ENCODE measurements at places on chromosomes 12 and 14.

DNA sequence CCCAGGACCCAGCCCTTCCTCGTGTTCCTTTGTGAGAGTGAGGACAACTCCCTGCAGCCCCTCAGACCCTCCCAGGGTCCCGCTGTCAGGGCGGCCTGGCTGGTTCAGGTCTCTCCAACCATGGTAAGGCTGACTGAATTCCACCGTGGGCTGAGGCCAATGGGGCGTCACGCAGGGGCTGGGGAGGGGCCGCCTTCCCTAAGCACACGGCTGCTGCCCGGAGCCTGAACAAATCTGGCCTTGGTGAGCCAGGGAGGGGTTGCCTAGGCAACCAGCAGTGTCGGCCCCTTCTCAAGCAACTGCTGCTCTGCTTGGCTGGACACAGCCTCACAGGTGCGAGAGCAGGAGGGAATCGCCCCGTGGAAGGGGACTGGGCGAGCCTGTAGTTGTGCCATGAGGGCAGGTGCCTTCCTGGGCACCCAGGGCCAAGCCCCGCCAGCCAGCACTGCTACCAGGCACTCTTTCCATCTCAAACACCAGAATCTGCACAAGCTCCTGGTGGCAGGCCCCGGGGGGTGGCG is 37.0 kb upstream of the GALNT9 start:
- DNase-seq: no peak

- peak; percentile 61 for DNase-seq
Observed at GRCh38 chr12:46556105-46556559, 183.6 kb upstream of the SLC38A2 start.

- no peak for DNase-seq
Observed at GRCh38 chr12:81354327-81354932, 276.6 kb downstream of the ACSS3 start.

DNA sequence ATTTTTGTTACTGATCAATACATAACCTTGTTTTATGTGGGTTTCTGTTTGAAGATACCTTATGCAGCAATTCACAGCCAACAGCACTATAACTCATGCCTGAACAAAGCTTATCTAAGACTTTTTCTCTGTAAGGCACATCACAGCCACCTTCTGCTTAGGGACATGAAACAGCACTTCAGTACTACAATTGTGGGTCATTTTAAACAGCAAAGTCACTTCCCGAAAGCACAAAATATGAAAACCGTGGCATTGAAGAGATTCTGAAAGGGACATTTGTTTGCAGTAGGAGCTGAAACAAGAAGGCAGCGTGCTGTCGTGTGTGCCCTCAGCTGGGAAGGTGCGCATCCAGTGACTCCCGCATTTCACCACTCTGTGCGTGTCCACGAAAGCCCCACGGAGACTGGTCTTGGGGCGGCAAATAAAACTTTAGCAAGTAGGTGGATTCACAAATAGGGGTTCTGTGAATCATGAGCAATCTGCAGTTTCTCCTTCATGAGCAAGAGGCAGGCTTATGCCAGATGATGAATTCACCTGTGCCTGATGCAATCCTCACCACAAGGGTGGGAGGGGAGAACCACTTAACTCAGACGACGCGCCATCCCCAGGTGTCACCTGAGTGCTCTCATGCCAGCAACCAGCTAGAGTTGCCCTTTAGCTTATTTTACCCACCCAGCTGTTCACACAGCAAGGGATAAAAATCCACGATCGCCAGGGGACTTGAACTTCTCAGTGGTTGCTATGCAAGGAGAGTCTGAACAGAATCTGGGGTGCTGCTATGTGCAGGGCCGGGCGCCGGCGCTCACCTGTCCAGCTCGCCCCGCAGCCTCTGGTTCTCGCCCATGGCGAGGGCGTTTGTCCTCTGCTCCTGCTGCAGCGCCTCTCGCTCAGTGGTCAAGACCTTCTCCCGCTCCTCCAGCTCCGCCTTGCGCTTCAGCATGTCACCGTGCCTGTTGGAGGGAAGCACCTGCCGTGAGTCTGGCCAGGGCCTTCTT is 54.9 kb upstream of the GPR68 start:
- DNase-seq: peak; percentile 66

- DNase-seq: no peak
Observed at GRCh38 chr14:105394714-105395537, 3.4 kb upstream of the TEX22 start.

GRCh38 chr12:51399891-51400290 is 8.7 kb upstream of the GALNT6 start:
- peak; percentile 58 for DNase-seq

DNA sequence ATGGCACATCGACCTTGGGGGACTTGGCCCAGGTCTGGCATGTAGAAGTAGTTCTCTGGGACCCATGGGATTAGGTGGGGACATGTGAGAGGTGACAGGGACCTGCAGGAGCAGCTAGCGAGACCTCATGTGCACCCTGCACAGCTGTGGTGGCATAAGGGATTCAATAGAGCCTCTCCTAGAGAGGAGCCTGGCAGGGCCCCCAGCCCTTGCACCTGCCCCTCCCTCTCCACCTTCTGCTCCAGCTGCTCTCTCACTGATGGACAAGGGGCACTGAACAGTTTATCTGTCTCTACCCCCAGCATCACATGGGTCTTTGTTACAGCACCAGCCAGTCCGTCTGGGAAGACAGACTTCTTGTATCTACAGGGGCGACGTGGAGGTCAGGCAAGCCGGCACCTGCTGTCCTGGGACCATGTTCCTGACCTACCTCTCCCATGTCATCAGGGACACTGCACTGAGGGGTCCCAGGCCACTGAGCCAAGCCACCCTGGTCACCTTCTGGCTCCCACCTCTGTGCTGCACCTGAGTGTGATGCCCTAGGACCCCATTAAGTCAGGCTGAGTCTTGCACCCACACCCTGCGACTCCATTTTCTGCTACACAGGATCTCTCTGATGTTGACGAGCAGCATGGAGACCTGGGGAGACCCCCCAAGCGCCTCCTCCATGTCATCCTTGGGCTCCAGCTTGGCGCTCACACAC is 32.6 kb downstream of the DDX11 start:
- DNase-seq: no peak

GRCh38 chr14:23441076-23441475 is 5.6 kb upstream of the MYH7 start:
- no peak for DNase-seq

DNA sequence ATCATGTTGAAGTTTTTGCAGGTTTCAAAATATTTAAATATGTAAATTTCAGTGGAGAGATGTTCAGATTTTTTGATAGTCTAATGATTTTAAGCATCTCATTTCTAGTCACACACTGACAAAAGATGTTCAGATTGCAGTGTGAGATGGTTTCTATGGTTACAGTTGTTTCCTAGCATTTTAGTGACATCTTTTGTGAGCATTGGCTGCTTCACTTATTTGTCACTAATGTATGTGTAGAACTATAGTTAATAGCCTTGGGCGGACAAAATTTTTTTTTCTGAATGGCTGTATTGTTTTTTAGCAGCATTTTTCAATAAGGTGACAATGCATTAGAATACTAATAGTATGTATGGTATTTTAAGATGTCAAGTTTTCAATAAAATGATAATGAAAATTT is 315.6 kb upstream of the PRKD1 start:
- DNase-seq: no peak

DNA sequence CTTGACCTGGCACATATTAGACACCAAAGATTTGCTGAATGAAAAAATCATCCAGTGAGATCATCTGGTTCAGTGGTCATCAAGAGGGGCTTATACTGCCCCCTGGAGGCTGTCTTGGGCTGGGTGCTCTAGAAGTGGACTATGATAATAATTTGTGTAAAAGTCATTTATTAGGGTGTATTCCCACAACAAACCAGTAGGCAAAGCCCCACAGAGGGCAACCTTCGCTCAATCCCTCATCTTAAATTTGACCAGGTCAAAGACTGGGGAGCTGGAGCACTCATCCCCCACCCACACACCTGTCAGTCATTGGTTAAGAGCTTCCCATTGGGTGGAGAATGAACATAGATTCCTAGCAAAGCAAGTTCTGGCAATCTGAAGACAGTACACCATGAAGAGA is 20.0 kb upstream of the FICD start:
- DNase-seq: peak; percentile 30

- DNase-seq: no peak
Observed at GRCh38 chr12:110816248-110816647, 30.5 kb upstream of the CCDC63 start.

DNA sequence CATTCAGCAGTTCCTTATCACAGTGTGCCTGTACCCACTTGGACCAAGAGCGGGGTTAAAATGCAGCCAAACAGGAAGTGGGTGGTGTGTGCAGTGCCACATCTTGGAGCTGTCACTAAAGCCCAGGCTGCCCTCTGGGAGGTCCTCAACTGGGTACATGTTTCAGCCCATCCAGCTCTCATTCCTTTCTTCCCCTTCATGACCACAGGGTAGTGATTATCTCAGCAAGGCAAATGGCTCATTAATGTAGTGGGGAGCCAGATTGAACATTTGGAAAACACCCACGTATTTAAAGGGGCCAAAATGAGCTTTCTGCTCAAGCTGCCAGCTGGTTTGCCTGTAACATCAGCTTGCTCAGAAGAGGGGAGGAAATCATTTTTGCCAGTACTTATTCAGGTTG is 210.8 kb upstream of the BTG1 start:
- no peak for DNase-seq

GRCh38 chr12:49415521-49415970 is 48.3 kb downstream of the SPATS2 start:
- DNase-seq: no peak

DNA sequence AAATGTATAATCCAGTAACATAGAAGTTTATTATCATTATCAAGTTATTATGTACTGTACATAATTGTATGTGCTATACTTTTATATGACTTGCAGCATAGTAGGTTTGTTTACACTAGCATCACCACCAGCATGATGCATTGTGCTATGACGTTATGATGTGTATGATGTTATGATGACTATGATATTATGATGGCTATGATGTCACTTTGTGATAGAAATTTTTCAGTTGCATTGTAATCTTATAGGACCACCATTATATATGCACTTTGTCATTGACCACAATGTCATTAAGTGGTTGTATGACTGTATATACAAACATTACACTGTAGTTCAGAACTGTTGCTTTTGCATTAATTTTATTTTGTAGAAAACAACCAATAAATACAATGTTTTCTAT is 173.4 kb downstream of the PPFIA2 start:
- no peak for DNase-seq

- DNase-seq: no peak
Observed at GRCh38 chr12:103279444-103279843, 216.3 kb downstream of the C12orf42 start.

- DNase-seq: no peak
Observed at GRCh38 chr12:20868277-20868676, 57.8 kb downstream of the SLCO1B3 start.

GRCh38 chr12:56634242-56634836 is 4.2 kb upstream of the BAZ2A start:
- peak; percentile 79 for DNase-seq

DNA sequence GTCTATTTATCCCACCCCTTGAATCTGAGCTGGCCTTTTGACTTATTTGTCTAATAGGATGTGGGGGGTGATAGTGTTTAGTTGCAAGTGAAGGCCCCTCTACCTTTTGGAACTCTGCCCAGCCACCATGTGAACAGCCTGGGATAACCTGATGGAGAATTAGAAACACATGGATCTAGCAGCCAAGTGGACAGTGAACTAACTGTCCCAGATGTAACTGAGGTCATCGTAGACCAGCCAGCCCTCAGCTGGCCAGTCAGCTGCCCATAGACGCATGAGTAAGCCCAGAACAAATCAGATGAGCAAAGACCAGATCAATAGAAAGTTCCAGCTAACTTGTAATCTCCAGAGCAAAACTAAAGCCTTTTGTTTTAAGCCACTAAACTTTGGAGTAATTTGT is 19.0 kb downstream of the KLRB1 start:
- DNase-seq: no peak

GRCh38 chr14:71290301-71290700 is 383.0 kb downstream of the PCNX1 start:
- DNase-seq: no peak

- DNase-seq: no peak
Observed at GRCh38 chr14:79730953-79731352, 480.4 kb downstream of the DIO2 start.

DNA sequence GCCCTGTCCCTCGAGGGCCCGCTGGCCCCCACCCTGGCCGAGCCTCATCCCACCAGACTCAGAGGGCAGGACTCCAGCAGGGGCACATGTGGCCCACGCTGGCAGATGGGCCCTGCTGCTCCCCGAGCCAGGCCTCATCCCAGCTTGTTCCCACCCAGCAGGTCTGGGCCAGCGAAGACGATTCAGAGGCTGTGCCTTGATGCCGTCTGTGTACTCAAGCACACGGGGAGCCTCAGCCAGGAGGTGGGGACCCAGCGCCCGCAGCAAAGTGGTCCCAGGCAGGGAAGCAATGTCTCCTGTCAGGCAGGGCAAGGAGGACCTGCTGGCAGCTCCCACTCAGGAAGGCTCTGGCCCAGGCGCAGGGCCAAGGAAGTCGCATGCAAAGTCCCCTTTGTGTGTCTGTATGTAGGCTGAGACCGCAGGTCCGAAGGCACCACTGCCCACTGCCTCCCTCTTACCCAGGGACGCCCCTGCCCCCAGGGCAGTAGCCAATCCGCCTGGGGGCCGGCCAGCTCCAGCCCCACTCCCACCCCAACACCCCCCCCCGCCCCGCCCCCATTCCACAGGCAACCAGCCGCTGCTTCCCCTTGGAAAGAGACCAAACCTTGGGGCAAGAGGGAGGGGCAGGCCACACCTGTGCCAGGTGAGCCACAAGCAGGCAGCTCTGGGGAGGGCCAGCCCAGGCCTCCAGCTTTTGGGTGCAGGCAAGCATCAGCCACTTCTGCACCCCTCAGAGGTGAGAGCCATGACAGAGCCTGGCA is 9.4 kb downstream of the DEGS2 start:
- no peak for DNase-seq

DNA sequence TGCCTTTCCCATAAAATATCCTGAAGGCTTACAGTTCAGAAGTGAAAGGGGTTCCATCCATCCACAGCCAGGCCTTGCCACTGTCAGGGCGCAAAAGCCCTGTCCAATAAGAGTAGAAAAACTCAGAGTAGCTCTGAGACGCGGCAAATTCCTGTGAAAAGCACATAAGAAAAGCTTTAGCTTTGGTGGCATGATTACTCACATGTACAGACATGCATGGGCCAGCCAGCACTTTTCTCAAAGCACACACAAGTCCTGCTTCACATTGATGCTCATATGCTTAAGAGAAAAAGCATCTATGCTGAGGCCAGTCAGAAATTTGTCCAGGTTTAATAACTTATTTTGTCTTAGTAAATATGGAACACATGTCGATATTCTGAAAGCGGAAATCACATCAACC is 25.5 kb downstream of the CLEC1A start:
- DNase-seq: no peak

DNA sequence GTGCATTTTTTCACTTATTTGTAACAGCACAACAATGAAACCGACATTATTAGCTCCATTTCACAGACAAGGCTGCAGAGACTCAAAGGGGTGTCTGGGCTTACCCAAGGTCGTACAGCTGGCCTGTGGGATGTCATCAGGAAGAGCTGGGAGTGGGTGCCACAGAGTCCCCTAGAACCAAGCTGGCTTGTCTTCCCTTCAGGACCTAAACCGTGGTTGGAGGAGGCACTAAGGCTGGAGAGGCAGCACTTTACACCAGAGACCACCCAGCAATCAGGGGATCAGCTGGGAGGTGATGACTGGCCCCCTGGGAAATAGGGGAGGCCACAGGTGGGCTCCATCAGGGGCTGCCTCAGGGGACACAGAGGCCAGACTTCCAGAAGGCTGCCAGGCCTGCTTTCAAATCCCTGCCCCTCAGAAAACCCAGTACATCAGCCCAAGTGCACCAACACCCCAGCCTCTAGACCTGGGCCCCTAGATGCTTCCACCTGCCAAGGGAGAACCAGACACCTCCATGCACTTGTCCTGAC is 28.3 kb downstream of the DIO3 start:
- no peak for DNase-seq

Data from SW480 (cell line).